ENCODE measurements at places on chromosomes 4 and X. TPM values are rescaled to one million over a fixed set of nuclear protein-coding genes. Genes with fewer than 3 reads are reported as not detected.

DNA sequence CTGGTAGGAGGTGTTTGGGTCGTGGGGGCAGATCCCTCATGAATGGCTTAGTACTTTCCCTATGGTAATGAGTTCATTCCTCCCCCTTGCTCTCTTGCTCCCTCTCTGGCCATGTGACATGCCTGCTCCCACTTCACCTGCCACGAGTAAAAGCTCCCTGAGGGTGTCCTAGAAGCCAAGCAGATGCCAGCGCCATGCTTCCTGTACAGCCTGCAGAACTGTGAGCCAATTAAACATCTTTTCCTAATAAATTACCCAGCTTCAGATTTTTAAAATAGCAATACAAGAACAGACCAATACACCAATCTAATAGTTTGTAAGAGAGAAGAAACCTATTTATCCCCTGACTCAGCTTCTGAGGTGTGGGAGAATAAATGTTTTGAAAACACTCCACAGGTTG, 60.5 kb downstream of the FGFBP1 start:
- H3K36me3 ChIP-seq = no peaks in the 10 kb centered on the region
- no peak for DNase-seq
- no peak overlapping the region for H3K27ac ChIP-seq
- H3K4me1 ChIP-seq = no peaks in the 10 kb centered on the region

DNA sequence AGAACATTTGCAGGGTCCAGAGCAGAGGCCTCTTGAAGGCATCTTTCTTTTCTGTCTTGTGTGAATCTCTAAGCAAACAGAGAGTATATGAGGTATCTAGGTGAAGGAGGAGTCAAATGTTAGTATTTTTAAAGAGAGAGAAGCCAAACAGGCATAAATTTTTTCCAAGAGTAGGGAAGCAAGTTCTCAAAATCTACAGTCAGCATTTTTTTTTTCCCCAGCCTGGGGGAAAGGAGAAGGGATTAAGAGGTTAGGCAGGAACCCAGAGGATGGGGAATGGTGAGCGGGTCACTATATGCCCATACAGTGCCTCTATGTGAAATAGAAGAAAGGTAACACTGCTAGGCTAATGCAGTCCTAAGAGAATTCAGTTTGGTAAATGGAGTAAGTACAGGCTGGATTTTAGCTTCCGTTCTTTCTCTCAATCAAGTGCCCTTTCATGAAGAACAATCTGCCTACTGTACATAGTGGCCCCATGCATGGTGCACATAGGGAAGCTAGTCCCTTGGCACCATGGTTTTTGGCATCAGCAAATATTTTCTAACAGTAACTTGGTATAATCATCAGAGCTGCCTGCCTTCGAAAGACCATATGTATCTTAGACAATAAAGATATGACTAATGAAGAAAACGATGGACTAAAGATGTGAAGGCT, 163.1 kb upstream of the MAB21L2 start:
- no peaks in the 10 kb centered on the region for H3K27me3 ChIP-seq
- H3K4me1 ChIP-seq = no peaks in the 10 kb centered on the region
- no peak for DNase-seq

DNA sequence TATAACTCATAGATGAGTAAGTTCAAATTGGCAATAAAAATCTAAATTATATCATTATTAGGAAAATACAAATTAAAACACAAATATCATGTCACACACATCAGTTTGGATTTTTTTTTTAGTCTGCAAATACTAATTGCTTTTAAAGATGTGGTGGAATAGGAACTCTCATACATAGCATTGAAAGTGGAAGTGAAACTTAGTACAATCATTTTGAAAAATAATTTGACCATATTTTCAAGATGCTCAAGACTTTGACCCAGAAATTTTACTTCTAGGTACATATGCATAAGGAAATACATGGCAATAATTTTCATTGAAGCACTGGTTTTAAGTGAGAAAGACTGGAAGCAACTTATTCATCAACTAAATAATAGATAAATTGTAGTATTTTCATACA, 147.5 kb upstream of the SMIM31 start:
- no peaks in the 10 kb centered on the region for H3K36me3 ChIP-seq
- no peak for DNase-seq
- no peaks in the 10 kb centered on the region for H3K27me3 ChIP-seq

- peak; percentile 16 for DNase-seq
- no peaks in the 10 kb centered on the region for H3K27me3 ChIP-seq
- H3K4me1 ChIP-seq = no peaks in the 10 kb centered on the region
- no peak within 1 kb of the TSS for H3K27ac ChIP-seq
Measured at GRCh38 chr4:83114576-83114975, at the start of gene PLAC8. TSS of gene PLAC8 (minus strand) at chr4:83114729. CDS start at chr4:83107921, 6,808 bp downstream.

GRCh38 chr4:57424232-57424897, 314.2 kb upstream of the IGFBP7 start:
- no peaks in the 10 kb centered on the region for H3K27me3 ChIP-seq
- H3K27ac ChIP-seq = no peak overlapping the region
- H3K4me3 ChIP-seq = no peak overlapping the region
- no peaks in the 10 kb centered on the region for H3K4me1 ChIP-seq
- H3K36me3 ChIP-seq = no peaks in the 10 kb centered on the region

Gene NXF2B
- 0.43 TPM for total RNA-seq

Gene ARHGAP36
- total RNA-seq = not detected

- H3K27me3 ChIP-seq = no peaks in the 10 kb centered on the region
- no peak overlapping the region for H3K4me3 ChIP-seq
- peaks cover 10% of the 10 kb centered on the region for H3K4me1 ChIP-seq
- H3K36me3 ChIP-seq = no peaks in the 10 kb centered on the region
- no peak for DNase-seq
- H3K27ac ChIP-seq = no peak overlapping the region
Measured at GRCh38 chr4:144353292-144353691, 212.8 kb upstream of the GYPA start.

DNA sequence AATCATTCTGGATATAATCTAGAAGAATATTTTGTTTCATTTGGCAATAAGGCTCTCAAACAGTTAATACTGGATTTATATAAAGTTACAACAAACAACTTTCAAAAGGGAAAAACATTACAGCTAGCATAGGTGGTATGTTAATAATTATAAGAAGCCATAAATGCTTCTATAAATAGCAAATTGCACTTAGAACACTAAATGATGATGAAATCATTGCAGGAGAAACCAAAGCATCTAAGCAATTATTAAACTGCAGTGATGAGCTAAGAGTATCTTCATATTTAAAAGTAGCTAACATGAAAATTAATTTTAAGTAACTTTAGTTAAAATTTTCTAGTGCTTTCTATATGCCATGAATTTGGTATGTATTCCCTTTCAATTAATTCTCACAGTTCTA, 189.5 kb downstream of the CENPC start:
- no peaks in the 10 kb centered on the region for H3K27me3 ChIP-seq
- H3K4me3 ChIP-seq = no peak overlapping the region
- DNase-seq = no peak
- no peaks in the 10 kb centered on the region for H3K36me3 ChIP-seq

Gene CDKN2AIP
- 12.6 TPM for total RNA-seq

Gene PRDM8
- 0.46 TPM for total RNA-seq

DNA sequence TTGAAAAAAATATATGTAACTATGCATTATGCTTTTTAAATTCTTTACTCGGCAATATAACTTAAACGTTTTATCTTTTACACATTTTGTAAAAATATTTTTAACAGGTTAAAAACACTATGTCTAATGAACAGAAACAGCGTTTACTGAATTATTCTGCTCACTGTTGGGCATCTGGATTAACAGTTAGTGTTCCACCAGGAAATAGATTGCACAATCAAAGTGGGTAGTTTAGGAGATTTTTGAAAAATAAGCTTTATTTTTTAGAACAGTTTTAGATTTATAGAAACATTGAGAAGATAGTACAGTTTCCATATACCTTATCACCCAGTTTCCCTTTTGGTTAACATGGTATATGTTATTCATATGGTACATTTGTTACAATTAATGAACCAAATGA, 63.1 kb upstream of the FREM3 start:
- H3K4me3 ChIP-seq = no peak overlapping the region
- H3K27me3 ChIP-seq = no peaks in the 10 kb centered on the region
- DNase-seq = no peak
- H3K27ac ChIP-seq = no peak overlapping the region
- no peaks in the 10 kb centered on the region for H3K4me1 ChIP-seq

Gene ATOH1
- not detected for total RNA-seq

- no peaks in the 10 kb centered on the region for H3K36me3 ChIP-seq
- H3K27me3 ChIP-seq = no peaks in the 10 kb centered on the region
- no peak overlapping the region for H3K27ac ChIP-seq
- no peak for DNase-seq
Measured at GRCh38 chrX:153407736-153408135, 3.5 kb upstream of the ZFP92 start.

Gene ZMAT1
- total RNA-seq = 11.3 TPM

Gene FRMD7
- not detected for total RNA-seq

Data from lung (tissue), 17 donors.